Activated CD4-positive, CD25-positive, alpha-beta regulatory T cell treated with anti-CD3 and anti-CD28 coated beads, Interleukin-2, amount 50 U/mL, for 72 hours (primary cell): ENCODE measurements at places on chromosomes 12 and 14.

- no peak for DNase-seq
These were observed 233.3 kb upstream of the FLRT2 start for GRCh38 chr14:85296456-85297210.

GRCh38 chr14:76677534-76678145 is 83.6 kb upstream of the VASH1 start:
- DNase-seq, result no peak

DNA sequence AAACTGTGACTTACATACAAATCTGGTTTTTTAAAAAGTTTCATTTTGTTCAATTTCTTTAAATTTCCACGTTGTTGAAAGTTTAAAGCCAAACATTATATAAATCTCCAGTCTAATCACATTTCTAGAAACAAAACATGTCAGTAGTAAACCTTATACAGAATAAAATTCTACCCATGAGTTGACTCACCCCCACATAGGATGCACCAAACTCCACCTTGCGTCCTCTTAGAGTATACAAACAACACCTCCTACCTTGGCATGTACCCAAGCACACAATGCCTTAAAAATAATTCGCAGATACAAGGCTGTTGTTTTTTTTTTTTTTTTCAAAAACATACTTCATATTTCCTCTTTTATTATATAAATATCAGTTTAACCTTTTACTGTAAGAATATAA is 3.3 kb downstream of the FBXL14 start:
- DNase-seq, result no peak

DNA sequence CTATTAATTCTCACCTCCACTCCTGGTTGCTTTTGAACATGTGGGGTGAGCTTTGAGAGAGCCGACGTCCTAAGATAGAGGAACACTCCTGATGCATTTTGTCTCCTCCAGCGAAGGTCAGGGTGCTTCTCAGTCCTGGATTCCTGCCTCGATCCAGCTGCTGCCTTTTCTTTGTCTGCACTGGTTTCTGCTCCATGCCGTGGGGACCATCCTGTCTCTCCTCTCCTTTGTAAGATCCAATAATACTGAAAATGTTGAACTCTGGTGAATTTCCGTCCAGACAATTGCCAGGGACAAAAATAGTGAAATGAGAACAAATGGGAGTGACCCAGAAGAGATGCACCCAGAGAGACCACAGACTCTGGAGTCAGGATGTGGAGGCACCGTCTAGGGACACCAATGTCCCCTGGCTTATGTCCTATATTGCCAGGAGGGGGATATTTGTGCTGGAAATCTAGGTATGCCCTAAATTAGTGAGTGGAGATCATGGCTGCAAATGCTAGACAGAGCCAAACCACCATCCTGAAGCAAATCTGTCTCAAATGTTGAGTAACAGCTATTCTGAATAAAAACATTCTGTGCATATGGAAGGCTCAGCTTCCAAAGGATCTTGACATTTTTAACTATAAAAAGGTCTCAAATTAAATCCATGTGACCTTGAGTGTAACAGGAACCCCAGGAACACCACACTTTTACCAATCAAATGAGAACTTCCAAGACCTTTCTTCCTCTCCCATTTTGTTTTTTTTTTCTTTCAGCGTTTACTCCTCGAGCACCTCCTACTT is 170.9 kb downstream of the PPM1H start:
- DNase-seq, result no peak

- no peak for DNase-seq
These were observed 323.4 kb downstream of the VRK1 start for GRCh38 chr14:97120611-97121031.

DNA sequence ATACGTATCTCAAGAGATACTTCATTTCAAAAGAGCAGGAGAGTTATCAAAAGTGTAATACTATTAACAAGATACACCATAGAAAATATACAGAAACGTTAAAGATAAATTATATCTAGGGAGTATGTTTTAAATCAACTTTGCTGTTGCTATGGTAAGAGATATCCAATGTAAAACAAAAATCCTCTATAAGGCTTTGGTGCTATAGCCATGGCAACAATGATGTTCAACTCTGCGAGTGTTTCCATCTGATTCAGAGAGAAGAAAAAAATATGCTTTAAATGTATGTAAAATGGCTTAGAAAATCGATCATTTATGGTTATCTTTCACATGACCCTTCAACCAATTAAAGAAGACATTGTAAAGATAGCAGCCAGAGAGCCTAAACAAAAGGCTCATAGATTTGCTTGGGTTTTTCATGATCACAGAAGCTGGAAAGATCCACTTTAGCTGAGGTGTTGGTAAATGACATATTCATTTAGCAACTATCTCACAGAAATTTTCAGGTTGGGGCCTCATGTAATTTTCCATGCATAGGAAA is 387.0 kb upstream of the GARIN6 start:
- no peak for DNase-seq

- no peak for DNase-seq
These were observed 11.1 kb downstream of the SSH1 start for GRCh38 chr12:108846290-108846701.

GRCh38 chr12:25496098-25496587 is 56.9 kb downstream of the LMNTD1 start:
- DNase-seq, result no peak

GRCh38 chr12:2960390-2960956 is 1.3 kb downstream of the TEAD4 start:
- no peak for DNase-seq

DNA sequence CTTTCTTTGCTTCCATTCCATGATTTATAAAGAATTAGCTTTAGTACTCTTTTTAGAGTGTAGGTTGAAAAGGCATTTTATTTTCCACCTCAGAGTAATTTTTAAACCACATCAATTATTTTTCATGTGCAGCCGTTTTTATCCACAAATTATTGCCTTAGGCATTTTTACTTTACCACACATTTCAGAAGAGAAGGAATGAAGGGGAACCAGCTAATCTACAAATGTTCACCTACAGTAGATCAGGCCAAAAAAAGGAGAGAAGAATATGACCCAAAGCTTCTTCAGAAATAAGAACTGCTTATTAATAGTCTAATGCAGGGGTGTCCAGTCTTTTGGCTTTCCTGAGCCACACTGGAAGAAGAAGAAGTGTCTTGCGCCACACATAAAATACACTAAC is 19.8 kb upstream of the NTN4 start:
- DNase-seq, result no peak

DNA sequence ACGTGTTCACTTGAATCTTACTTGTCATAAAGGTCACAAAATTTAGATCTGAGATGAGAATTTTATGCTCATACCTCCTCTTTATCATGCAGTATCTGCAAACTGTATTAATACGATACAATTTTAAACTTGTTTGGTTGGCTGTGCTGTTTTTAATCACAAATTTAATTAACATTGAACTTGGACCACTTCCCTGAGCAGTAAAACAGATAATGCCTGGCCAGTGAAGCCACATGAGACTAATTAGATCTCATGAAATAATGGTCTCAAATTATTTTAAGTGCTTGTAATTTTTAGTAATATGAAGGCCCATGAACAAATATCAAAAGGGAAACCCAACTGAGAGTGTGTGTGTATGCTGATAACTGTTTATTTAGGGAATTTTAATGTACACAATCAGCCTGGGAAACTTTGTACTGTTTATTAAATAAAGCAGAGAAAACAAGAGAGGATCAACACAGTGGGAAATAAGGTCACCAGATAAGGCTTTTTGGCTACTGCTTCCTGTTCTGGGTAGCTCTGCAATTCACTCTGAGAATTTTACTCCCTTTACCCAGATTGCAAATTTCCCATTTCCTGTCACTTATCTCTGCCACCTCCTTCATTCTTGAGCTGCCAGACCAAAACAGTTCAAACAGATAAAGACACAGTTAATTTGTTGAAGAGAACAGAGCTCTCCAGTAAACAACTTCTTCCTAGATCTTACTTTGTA is 61.6 kb upstream of the GNPNAT1 start:
- DNase-seq, result no peak

DNA sequence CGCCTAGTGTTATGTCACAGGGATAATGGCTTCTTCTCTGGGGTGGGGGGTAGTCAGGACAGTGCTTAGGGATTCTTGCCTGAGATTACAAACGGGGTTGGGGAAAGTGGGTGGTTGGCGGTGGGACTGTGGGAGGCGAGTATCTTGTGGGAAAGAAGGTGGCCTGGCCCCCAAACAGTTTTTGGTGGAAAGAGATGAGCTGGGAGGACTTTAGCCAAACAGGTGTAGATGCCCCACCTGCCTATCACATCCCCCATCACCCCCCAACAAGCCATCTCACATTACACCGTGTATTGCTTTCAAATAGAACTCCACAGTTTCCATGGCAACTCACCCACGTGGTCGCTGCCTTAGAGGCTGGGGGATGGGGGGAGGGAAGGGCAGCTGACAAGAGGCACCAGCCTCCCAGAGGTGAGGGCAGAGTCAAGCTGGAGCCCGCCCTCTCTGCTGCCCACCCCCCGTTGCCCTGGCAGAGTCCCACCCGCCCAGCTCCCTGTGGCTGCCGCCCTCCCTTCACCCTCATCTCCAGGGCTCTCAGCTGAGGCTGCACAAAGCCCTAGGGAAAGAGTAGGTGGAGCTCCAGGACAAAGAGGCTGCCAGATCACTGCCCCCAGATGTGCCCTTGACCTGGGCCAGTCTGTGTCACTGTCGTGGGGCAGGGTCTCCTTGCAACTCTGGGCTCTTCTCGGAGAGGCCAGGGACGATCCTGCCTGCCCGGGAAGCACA is 98.3 kb downstream of the LRRC74A start:
- no peak for DNase-seq

DNA sequence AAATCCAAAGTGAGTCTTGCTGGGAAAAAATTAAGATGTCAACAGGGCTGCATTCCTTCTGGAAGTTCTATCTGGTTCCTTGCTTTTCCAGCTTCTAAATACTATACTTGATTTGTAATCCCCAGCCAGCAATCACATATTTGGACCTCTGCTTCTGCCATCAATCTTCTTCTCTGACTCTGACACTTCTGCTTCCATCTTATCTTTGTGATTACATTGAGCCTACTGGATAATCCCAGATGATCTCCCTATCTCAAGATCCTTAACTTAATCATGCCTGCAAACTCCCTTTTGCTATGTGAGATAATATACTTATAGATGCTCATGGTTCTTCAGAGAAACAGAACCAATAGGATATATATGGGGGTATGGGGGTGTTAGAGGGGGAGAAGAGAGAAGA is 49.9 kb upstream of the ZDHHC17 start:
- no peak for DNase-seq

DNA sequence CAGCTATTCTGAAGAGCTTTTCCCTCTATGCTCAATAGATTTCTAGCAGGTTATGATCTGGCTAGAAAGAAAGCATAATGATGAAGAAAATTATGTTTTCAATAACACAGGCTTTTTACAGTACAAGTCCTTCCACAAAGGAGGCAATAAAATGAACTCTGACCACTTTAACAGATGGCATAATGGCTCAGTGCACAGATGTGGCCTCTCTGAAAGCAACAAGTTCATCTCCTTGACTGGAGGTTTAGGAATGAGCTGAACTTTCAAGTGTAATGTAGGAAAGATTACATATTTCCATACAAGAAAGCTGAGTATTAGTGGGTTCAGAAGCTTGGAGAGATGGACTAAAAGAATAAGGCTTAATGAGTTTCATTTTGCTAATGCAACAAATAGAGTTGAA is 147.4 kb downstream of the EFCAB11 start:
- no peak for DNase-seq

- no peak for DNase-seq
These were observed 13.0 kb downstream of the ZFP36L1 start for GRCh38 chr14:68779761-68780323.

- no peak for DNase-seq
These were observed 25.2 kb downstream of the LIMA1 start for GRCh38 chr12:50258167-50258551.

GRCh38 chr14:51845811-51846210 is 14.6 kb upstream of the GNG2 start:
- DNase-seq, result no peak

DNA sequence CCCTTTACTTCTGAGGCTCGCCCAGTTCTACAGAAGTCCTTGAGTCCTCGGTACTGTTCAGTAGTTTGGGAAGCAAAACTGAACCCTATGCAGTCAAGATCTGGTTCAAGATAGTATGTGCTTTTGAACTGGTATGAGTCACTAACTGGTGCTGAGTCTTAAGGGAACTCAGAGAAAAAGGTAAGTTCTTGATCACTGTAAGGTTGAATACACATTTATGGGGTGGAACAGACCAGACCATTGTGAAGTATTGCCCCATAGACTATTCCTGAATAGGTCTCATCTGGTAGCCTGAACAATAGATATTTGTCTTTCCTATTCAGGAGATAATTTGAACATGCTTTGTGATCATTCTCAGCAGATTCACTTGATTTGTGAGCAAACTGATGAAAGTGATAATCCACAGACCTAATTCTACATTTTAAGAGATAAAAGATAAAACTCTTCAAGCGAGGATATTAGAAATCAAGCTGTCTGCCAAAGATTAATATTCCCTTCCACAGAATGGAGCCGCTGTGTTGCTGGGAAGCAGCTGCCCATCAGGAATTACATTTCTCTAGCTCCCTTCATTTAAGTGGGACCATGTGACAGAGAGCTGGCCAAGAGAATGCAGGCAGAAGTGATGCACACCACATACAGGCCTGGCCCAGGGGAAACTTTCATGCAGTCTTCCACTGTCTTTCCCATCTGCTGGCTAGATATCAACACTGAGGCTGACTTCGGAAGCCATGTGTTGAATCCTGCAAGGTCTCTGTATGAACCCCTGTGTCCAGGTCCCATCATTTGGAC is 369.8 kb upstream of the GARIN6 start:
- DNase-seq, result no peak

GRCh38 chr14:104985675-104986486 is at the start of gene CLBA1:
Gene CLBA1, plus strand, starts transcription at chr14:104985788. Its CDS starts 644 bp downstream, at chr14:104986432.
- peak; percentile 83 for DNase-seq

- DNase-seq, result no peak
These were observed 286.6 kb upstream of the KITLG start for GRCh38 chr12:88866881-88867280.

DNA sequence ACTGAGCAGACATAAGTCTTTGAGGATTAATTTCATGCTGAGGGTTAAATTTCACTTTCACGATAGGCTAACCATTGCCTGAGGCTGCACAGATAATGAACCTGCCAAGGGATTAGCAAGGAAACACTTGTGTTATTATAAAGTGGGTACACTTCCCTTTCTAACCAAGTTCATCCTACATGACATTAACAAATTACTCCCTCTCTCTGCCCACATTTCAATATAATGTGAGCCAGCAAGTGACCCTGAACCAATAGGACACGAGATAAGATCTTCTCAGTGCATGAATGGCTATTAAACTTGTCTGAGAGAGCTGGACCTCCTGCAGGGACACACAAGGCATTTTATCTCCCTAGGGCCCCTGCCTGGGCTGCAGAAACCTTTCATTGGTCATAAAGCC is 173.5 kb downstream of the PAX9 start:
- no peak for DNase-seq

DNA sequence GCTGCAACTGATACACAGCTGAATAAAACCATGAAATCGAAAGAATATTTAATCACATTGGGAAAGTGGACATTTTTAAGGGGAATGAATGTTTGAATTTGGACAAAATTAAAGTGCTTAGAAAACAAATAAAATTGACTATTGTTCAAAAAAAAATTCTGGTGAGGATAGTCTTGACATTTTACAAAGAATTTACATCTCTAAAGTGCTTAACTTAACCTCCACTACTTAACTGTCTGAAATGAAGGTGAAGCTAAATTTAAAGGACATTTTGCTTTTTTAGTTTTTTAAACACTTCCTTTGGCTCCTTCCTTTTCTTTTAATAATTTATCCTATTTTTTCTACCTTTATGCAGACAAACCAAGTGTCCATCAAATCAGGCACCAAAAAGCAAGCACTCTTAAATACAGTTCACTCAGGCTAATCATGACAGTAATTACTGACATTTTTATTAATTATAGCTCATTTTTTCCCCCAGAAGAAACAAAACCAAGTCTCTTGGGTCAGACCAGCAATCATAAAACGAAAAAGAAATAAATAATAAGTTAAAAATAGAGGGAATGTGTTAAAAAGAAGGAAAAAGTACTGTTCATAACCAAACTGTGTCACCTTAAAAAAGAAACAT is 5.7 kb upstream of the CCND2 start:
- no peak for DNase-seq
